ENCODE measurements at places on chromosomes 3 and 15.

DNA sequence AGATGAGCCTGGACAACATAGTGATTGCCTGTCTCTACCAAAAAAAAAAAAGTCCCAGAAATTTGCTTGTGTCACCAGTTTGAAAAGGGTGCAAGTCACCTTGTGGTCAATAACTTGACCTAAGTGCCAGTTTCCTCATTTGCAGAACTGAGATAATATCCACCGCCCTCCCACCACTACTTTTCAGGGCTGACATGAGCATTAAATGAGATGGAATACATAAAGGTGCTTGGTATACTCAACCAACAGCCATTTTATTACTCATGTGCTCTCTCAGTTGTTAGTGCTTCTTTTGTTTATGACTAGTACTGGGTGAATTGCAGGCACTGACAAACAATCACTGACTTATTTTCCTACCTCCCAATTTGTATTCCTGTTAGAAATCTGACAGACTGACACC is 340.5 kb upstream of the SATB1 start:
- no peak for DNase-seq

GRCh38 chr15:79970624-79971434 is at the start of gene BCL2A1:
TSS of gene BCL2A1 (minus strand) at chr15:79971196. CDS start at chr15:79971119, 77 bp downstream.
- DNase-seq = no peak

GRCh38 chr15:78241017-78241416 is 6.7 kb upstream of the ACSBG1 start:
- DNase-seq = peak; percentile 93

DNA sequence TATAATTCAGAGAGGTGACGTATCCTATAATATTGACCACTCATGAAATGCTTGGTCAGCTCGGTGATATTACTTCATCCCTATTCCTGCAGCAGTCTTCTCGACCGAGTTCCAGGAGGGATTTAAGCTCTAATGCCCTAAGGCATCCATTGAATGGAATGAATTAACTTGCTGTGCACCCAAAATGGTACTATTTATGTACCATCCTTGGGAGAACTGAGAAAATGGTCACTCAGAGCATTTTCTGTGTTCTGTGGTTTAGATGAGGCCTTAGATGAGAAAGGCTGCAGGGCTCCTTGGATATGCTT is 638 bp downstream of the BLOC1S6 start:
- no peak for DNase-seq

DNA sequence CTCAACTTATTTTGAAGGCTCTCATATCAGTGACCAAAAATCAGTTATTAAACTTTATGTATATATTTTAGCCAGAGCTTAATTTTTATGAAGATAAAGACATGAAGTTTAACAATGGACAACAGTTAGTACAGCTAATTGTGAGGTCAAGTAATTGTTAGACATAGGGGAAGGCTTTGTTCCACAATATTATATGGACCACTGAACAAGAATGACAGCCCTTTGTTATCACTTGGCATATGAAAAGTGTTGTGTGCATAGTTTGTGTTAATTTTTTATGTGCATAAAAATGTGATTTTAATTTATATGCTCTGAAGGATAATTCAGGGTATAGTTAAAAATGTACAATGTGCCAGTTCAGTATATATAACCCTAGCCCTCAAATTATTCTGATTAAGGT is 12.0 kb downstream of the DNAJC19 start:
- no peak for DNase-seq

DNA sequence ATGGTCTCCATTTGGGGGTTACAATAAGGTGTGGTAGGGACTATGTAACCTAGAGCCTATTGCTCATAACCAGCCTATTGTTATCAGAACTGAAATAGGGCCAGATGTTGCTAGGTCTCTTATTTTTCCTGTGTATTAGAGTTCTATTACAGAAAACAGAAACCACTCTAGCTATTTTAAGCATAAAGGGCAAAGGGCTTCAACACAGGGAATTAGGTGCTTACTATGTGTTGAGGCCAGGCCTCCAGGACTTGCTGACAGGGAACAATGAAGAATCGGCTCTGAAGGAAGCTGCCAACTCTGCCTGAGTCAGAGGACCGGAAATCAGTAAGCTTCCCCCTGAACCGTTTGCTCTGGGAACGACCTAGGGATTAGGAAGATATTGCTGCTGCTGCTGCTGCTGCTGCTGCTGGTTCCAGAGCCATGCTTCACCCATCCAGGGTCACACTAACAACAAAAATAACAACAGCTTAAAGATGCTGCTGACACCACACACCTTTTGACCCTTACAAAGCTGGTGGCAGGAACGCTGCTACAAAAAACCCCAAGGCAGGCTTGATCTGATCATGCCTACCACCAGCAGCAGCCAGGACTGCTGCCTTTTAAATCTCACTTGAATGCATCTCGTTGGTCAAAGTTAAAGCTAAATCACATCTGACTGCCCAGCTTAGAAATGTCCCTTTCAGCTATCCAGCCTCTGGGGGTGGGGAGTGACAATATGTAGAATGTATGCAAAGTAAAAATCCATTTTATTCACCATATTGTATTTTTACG is 276.9 kb upstream of the IL12A start:
- DNase-seq = peak; percentile 16

DNA sequence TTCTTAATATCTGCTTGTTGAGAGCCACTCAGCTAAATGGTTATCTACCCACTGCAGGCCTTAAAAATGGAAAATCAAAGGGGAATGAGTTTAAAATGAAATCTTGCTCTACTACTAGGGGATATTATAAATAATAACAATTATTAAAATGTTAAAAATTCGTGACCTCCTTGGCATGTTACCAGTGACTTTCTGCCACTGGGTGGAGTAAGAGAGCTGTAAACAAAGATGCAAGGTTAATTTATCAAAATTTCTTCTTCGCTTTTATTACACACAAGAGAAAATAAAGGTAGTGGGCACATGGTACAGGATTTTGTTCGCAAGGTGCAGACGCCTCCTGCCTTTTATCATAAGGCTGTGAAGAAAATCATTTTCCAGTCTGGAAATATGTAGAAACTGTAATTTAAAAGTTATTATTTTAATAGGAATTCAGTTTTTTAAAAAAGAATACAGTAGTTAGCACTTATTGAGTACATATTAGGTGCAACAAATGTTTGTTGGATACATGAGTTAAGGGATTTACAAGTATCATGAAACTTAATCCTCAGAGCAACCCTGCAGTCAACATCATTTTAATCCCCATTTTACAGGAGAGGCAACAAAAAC is 272.6 kb downstream of the SUCLG2 start:
- DNase-seq = peak; percentile 23

- no peak for DNase-seq
These were observed 37.1 kb upstream of the ST3GAL6 start for GRCh38 chr3:98726084-98726483.

All from SK-N-SH (cell line).